ENCODE measurements at places on chromosomes 13 and 19.
A peak's percentile ranks its signal among the peaks of the same experiment; 100 is the strongest.

- no peak for DNase-seq
These were observed 503.0 kb downstream of the DCT start for GRCh38 chr13:93976528-93976927.

GRCh38 chr13:76086729-76087128 is 450.6 kb downstream of the LMO7 start:
- DNase-seq: no peak

- no peak for DNase-seq
These were observed 12.0 kb downstream of the LPAR6 start for GRCh38 chr13:48400850-48401291.

DNA sequence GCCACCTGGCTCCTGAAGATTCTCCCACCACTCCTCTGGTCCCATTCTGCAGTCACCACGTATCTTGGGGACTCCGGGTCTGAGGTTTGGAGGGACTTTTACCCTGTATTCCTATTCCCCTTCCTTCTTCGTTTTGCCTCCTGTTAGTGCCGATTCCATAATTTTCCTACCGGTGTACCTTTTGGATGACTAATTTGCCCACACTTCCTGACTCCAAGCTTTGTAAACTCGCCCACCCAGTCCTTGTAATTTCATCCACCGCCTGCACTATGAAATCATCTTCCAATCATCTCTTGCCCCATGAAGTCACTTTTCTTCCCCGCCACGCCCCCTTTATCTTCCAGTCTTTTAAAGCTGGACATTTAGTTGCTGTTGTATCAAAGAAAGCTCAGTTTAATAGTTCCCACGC is 572 bp downstream of the UCHL3 start:
- DNase-seq: peak; percentile 23
